A549 treated with CORT108297 at 1 μM for 4 hours (cell line): ENCODE measurements at places on chromosomes 1 and 21. TPM values are rescaled to one million over a fixed set of nuclear protein-coding genes. Genes with fewer than 3 reads are reported as not detected.

Gene TCEA3
- total RNA-seq: 0.41 to 0.72 TPM (median 0.58 TPM) in 5 replicates

Gene TMCC2
- 2.4 to 2.8 TPM (median 2.6 TPM) in 5 replicates for total RNA-seq

Gene HES4
- 20.6 to 68.1 TPM (median 67.3 TPM) in 5 replicates for total RNA-seq

Gene RUNX1
- 7.7 to 10.6 TPM (median 10.1 TPM) in 5 replicates for total RNA-seq

Gene THEM5
- total RNA-seq: not detected in 5 replicates

Gene ADGRB2
- 4.7 to 8.4 TPM (median 6.6 TPM) in 5 replicates for total RNA-seq

Gene SPATA21
- total RNA-seq: 0.03 to 0.11 TPM (median 0.05 TPM) in 5 replicates

Gene SVBP
- 13.2 to 15.1 TPM (median 14.8 TPM) in 5 replicates for total RNA-seq

Gene LGR6
- total RNA-seq: 0.35 to 1.1 TPM (median 0.55 TPM) in 5 replicates

Gene SPATA1
- total RNA-seq: 0.32 to 1.1 TPM (median 0.62 TPM) in 5 replicates

Gene ZBTB37
- 1.1 to 1.5 TPM (median 1.4 TPM) in 5 replicates for total RNA-seq

Gene OR2T35
- total RNA-seq: not detected in 5 replicates

Gene RGS13
- total RNA-seq: not detected in 5 replicates

Gene PRRC2C
- total RNA-seq: 59.1 to 80.1 TPM (median 75.6 TPM) in 5 replicates

Gene TCHHL1
- total RNA-seq: not detected in 5 replicates

Gene OR10K1
- not detected in 5 replicates for total RNA-seq

Gene CRYAA
- total RNA-seq: 0.18 TPM in 1 of 5 replicates, not detected in the others

Gene ANXA9
- 0.63 to 1.1 TPM (median 0.85 TPM) in 5 replicates for total RNA-seq

Gene LDLRAD1
- total RNA-seq: not detected in 5 replicates

Gene SLC2A5
- 0.04 to 0.25 TPM (median 0.17 TPM) in 5 replicates for total RNA-seq

Gene RCSD1
- total RNA-seq: 0.05 to 0.09 TPM (median 0.05 TPM) in 5 replicates

Gene FCRL6
- total RNA-seq: not detected in 5 replicates

Gene CFAP74
- total RNA-seq: 0.06 to 0.08 TPM (median 0.07 TPM) in 3 of 5 replicates, not detected in the others

Gene SLC35A3
- 8.2 to 11.0 TPM (median 9.3 TPM) in 5 replicates for total RNA-seq

Gene KCNJ6
- 2.0 to 3.3 TPM (median 3.1 TPM) in 5 replicates for total RNA-seq

Gene TEDDM1
- not detected in 5 replicates for total RNA-seq

Gene OPTC
- total RNA-seq: not detected in 5 replicates

Gene DNM3
- total RNA-seq: 0.44 to 1.1 TPM (median 0.75 TPM) in 5 replicates

Gene FAM110D
- 0.03 to 0.07 TPM (median 0.07 TPM) in 3 of 5 replicates, not detected in the others for total RNA-seq

Gene INAVA
- 33.0 to 46.6 TPM (median 40.1 TPM) in 5 replicates for total RNA-seq

Gene CNN3
- total RNA-seq: 48.0 to 59.9 TPM (median 53.0 TPM) in 5 replicates

Gene THAP3
- 15.0 to 18.6 TPM (median 17.9 TPM) in 5 replicates for total RNA-seq

Gene KCNK2
- total RNA-seq: 0.03 to 0.18 TPM (median 0.12 TPM) in 5 replicates

Gene OR2AJ1
- not detected in 5 replicates for total RNA-seq

Gene KCNE2
- total RNA-seq: not detected in 5 replicates

Gene F5
- 0.02 to 0.09 TPM (median 0.05 TPM) in 5 replicates for total RNA-seq
